ENCODE measurements at places on chromosomes 7 and 10.
A peak's percentile ranks its signal among the peaks of the same experiment; 100 is the strongest.

DNA sequence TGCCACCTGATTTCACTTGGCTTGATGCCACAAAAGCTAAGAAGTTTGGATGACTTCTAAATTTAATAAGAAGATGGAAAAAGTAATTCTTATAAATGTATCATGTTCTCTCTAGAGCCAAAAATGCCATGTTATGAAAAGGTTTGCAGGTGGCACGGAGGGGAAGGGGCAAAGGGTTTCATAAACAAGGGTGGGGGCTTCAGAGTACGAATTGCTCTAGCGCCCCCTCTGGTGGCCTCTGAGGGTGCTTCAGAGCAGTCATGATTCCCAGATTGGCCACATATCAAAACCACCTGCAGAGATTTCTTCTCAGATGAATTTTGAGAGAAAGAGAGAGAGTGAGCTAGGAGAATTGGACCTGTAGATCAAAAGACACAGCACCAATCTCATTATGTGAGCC lies 208.6 kb upstream of the YAE1 start:
- DNase-seq = no peak

DNA sequence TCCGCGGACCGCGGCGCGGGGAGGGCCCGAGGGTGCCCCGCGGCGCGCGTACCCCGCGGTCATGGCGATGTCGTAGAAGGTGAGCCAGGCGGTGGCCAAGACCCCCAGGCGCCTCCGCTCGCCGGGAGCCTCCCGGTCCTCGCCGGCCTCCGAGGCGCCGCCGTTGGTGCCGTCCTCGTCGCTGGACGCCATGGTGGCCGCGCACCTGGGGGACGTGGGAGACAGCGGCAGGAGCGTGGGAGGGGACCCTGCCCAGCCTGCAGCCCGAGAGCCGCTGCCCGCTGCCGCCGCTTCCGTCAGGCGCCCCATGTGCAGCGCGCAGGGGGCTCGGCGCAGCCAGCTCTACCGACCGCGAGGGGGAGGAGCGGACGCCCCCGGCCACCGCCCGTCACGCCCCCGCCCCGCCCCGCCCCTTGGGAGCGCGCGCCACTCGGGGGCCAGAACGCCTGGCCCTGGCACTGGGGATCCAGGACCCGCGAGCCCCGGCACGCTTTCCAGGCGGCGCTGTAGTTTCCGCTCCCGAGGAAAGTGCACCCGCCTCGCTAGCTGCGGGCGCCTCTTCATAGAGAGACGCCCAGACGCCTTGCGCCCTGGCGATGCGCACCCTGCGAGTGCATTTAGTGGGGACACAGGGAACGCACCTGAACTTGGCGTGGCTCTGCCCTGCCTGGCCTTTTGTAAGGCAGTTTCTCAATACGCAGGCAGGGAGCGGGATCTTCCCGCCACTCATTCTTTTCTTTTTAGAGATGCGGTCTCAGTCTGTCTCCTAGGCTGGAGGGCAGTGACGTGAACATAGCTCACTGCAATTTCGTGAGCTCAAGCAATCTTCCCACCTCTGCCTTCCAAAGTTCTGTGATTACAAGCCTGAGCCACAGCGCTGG lies at the start of gene HACD1:
TSS of gene HACD1 (minus strand) at position 344 of the 881 bp plus-strand sequence. CDS start at position 309, 35 bp downstream.
- DNase-seq = peak; percentile 38

DNA sequence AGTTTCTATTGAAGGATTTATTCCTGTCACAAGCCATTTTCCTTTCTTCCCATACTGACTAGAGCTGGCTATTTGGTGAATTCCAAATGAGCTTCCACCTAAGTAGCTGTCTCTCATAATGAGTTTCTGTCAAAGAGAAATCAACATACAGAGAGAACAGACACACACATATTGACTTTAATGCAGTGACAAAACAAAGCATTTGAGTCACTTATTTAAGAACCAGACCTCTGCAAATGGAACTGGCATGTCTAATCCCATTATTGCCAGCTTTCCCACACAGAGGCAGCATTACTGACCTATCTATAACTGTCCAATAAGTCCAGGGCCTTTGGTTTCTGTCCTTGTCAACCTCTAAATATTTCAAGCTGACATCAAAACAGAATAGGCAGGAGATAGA lies 179.3 kb upstream of the CSTF2T start:
- no peak for DNase-seq

- DNase-seq = no peak
These were observed 61.9 kb downstream of the CACUL1 start for GRCh38 chr10:118692872-118693271.

DNA sequence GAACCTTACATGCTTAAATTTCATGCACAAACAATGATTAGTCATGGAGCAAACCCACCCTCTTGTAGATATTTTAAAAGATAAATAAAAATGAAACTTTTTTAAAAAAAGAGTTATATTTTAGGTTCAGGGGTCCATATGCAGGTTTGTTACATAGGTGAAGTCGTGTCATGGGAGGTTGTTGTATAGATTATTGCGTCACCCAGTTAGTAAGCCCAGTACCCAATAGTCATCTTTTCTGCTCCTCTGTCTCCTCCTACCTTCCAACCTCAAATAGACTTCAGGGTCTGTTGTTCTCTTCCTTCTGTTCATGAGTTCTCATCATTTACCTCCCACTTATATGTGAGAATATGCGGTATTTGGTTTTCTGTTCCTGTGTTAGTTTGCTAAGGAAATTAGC lies 486.6 kb downstream of the PCDH15 start:
- DNase-seq = no peak

Data from activated T-helper 9 cell treated with anti-CD3 and anti-CD28 coated beads, Interleukin-2, amount 50 U/mL, for 16 hours (primary cell).